Activated CD4-positive, alpha-beta T cell treated with anti-CD3 and anti-CD28 coated beads, Interleukin-2, amount 10 ng/mL, durations not matched to agents 7 days and 5 days (primary cell): ENCODE measurements at places on chromosomes 5 and 9.

- no peak for DNase-seq
Observed at GRCh38 chr5:81450940-81451339, 57.0 kb upstream of the ACOT12 start.

DNA sequence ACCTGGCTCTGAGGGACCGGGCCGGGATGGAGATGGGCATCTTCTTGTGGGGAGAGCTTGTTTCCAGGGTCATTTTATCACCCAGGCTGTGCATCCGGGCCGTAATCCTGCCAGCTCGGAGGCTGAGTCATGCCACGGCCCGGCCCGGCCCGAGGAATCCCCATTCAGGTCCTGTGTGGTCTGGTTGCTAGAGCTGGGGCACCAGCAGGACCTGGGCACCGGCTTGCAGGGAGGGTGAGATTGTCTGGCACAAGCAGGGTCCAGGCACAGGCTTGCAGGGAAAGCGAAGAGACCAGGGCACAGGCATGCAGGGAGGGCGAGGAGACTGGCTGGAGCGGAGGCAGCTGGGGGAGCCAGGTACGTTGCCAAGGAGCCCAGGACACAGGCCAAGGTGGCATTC is 106.8 kb downstream of the RXRA start:
- no peak for DNase-seq

DNA sequence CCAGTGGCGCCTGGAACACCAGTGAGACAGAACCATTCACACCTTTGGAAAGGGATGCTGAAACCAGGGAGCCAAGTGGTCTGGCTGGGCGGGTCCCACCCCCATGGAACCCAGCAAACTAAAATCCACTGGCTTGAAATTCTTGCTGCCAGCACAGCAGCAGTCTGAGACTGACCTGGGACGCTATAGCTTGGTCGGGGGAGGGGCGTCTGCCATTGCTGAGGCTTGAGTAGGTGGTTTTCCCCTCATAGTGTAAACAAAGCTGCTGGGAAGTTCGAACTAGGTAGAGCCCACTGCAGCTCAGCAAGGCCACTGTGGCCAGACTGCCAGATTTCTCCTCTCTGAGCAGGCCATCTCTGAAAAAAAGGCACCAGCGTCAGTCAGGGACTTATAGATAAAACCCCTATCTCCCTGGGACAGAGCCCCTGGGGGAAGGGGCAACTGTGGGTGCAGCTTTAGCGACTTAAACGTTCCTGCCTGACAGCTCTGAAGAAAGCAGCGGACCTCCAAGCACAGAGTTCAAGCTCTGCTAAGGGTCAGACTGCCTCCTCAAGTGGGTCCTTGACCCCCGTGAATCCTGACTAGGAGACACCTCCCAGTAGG is 42.0 kb upstream of the FKTN start:
- DNase-seq: no peak

DNA sequence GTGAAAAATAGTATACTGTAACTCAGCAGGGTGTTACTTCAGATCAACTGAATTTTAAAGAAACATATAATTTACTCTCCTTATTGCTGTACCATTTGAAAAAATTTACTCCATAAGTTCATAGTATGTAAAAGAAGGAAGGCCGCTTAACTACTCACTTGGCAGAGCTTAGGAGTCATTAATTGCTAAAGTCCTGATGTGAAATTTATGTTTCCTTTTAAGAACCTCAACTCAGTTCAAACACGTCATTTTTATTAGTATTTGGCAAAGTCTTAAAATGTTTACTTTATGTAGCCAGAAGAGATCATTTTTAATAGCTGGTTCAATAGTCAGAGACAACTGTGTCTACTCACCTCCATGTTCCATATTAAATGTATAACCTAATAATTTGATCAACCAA is 268.6 kb downstream of the CDH10 start:
- DNase-seq: no peak

GRCh38 chr5:164518741-164519080 is 1013.3 kb downstream of the MAT2B start:
- DNase-seq: no peak

DNA sequence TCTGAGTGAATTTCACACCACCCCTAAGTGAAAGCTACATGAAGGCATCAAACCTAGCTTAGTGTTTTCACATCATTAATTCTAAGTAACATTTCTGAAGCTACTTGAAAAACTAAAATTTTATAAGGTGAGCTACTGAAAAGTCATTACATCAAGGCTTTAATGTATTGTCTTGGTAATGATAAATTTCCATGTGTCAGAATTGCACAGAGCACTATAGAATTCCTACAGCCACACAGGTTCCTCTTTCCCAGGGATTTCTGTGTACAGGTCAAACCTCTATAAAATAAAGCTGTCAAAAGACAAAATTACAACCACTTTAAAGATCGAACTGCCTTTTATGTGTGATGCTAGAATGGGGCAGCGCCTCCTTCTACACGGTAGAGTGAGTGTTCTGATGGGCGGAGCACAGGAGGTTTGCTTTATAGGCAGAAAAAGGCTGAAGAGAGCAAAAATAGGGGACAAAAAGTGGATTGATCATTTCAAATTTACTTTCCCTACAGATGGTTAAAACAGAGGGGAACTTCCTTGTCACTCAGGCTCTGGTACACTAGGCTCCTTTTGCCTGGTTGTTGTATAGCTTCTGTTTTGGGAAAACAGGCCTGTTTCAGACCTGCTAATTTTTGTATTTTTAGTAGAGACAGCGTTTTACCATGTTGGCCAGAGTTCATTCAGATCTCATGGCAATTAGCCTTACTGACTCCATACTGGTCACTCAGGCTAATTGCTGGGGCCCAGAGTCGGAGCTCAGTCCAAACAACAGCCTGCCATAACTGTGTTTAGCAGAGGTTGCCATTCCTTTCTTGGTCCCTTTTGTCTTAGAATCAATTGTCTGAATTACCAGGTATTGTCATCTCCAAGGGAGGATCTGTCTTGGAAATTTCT is 102.5 kb upstream of the BASP1 start:
- no peak for DNase-seq

GRCh38 chr5:56317923-56318561 is 84.9 kb upstream of the ANKRD55 start:
- no peak for DNase-seq

GRCh38 chr5:118647587-118647986 is 340.8 kb downstream of the DTWD2 start:
- DNase-seq: no peak

DNA sequence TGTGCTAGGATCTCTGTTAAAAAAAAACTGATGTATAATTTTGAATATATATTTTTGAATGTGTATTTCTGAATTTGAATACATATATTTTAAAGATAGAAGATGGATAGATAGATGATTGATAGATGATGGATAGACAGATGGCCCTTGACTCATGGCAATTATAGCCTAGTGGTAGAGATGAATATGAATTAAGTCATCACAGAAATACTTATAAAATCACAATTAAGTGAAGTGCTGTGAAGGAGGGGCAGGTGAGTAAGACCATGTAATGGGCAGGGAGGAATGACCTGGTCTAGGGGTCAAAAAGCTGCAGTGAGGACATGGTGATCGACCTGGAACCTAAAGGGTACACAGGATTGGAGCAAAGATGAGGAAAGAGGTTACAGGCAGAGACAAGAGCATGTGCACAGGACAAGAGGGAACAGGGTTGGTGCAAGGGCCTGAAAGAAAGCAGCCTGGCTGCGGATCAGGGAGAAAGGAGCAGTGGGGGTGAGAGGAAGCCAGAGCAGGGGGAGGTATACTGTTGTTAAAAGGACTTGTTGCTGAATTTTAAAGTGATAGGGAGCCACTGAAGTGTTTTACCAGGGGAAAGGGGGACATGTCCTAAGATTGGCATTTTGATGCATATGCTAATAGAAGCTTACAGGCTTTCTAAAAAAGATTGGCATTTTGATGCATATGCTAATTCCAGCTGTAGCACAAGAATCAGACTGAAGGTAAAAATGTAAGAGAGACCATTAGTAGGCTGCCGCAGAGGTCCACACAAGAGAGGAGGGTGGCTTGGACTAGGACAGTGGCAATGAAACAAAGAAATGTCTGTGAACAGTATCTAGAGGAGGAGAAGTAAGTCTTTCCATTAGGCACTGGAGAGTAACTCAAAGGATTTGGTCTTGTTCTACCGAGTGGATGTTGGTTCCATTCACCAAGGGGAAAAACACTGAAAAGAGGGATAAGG is 527.8 kb downstream of the AGTPBP1 start:
- DNase-seq: no peak
